AG04449 (cell line): ENCODE measurements at places on chromosomes 3 and 15.

DNA sequence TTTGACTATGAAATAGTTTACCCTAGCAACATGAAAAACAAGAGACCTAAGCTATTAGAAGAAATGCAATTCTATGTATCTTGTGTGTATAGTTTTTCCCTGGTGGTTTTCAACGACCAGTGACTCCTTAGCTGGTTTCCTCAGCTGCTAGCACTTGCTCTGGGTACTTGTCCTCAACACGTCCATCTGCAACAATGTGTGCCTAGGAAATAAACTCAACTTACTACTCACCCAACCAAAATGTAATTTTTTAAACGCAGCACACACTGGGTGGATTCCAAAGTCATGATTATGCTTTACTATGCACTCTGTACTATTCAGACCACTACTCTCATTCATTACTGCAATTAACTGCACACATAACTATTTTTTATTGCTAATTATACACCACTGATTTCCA lies 31.0 kb downstream of the CPA3 start:
- no peak for DNase-seq

GRCh38 chr15:36658312-36658711 lies 78.9 kb downstream of the CDIN1 start:
- DNase-seq, result no peak

DNA sequence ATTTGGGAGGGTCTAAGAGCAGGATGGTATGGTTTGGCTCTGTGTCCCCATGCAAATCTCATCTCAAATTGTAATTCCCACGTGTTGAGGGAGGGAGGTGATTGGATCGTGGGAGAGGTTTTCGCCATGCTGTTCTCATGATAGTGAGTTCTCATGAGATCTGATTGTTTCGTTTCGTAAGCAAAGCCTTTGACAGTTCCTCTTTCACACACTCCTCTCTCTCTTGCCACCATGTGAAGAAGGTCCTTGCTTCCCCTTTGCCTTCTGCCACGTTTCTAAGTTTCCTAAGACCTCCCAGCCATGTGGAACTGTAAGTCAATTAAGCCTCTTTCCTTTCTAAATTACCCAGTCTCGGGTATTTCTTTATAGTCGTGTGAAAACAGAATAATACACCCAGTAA lies 553.7 kb downstream of the TAFA4 start:
- DNase-seq, result no peak

DNA sequence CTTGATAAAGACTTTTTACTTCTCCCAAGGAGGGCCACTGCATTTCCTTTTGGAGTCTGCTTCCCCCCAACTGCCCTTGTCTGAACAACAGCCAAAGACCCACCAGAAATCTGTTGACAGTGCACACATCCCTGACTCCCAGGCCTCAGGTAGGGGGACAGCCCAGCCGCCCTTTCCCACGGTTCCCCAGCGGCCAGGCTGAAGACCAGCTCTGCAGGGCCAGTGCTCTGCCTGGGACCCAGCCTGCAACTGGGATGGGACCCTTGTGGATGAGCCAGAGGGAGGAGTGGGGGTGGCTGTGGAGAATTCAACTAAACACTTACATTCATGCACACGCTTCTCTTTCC lies 8.1 kb upstream of the PRR23E start:
- no peak for DNase-seq

DNA sequence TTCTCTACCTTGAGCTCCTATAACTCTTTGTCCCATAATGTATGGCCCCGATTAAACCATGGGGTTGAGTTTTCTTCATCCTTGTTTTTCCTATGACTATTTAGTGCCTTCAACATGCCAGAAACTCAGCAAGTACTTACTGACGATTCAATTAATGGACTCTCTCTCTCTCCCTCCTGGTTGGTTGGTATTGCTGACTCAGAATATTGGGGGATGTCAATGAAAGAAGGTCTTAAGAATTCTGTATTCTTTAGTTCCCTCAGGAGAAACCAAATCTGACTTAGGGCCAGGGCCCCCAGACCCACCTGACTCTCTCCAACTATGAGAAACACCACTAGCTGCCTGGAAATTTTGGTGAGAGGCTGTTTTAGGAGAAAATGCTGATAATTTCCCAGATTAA lies 40.8 kb downstream of the TM4SF4 start:
- DNase-seq, result no peak

DNA sequence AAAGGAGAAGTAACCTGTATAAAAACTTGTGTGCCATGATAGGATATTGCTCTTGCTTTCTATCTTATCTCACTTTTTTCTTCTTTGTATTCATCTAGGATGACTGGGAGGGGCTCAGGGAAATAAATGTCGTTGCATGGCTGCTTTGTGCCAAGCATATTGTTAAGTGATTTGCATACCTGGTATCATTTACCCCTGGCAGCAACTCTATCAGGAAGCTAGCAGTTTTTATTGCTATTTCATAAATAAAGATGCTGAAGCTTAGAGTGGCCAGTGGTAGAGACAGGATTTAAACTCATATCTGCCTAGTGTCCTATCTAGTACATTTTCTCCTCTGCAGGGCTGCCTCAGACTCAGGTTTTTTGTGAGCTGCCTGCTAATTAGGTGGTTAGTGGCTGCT lies 253.3 kb downstream of the PTPRG start:
- no peak for DNase-seq

- DNase-seq, result no peak
These were observed 956 bp downstream of the FGF12 start for GRCh38 chr3:192726385-192726784.

- no peak for DNase-seq
These were observed 31.0 kb downstream of the EPHB3 start for GRCh38 chr3:184592371-184593219.

- no peak for DNase-seq
These were observed 12.6 kb upstream of the STARD5 start for GRCh38 chr15:81336568-81336967.

GRCh38 chr15:55434989-55435825 lies 26.9 kb downstream of the PIERCE2 start:
- DNase-seq, result peak; percentile 7

DNA sequence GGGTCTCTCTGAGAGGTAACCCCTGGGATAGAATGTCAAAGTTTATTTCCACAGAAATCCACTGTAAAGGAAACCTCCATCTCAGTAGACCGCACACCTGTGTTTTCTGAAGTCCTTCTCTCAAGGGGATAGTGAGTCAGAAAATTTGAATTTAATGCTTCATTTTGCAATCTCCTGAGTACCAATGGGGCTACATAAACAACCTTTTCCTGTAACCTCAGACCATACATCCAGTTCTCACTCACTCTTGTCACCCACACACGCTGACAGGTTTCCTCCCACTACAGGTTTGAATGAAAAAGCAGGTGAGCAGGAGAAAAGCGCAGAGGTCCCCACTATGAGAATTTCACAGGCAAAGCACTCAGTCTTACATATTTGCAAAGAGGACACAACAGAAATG lies 165.3 kb upstream of the MCTP2 start:
- DNase-seq, result no peak

DNA sequence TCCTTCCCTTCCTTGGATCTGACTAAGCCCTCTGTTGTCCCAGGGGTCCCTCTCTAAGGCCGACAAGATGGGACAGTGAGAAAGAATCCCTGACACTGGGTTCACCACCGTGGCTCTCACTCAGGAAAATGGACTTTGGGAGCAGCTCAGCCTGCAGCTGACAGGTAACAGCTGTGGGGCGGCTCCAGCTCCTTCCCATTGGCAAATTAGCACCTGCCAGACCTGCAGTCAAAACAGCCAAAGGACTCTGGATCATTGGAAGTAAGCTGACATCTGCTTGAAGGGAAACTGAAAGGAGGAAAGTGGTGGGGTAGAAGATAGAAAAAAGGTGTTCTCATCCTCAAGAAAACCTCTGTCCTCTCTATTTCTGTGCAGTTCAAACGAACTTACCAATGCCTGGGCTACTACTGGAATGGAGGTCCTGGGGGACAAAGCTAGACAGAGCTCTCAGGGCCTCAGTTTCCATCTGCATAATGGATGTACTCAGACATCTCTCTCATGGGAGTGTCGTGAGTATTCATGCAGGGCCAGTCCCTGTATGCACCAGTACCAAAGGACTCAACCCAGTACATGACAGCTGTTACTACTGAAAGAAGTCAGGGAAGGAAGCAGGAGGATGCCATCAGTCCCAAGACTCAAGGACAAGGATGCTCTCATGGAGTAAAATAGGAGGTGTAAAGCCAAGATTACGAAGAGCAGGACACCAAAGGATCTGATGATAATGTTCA lies 53.6 kb upstream of the DCLK3 start:
- no peak for DNase-seq
